ENCODE measurements at places on chromosomes 12 and 14. TPM values are rescaled to one million over a fixed set of nuclear protein-coding genes. Genes with fewer than 3 reads are reported as not detected.

DNA sequence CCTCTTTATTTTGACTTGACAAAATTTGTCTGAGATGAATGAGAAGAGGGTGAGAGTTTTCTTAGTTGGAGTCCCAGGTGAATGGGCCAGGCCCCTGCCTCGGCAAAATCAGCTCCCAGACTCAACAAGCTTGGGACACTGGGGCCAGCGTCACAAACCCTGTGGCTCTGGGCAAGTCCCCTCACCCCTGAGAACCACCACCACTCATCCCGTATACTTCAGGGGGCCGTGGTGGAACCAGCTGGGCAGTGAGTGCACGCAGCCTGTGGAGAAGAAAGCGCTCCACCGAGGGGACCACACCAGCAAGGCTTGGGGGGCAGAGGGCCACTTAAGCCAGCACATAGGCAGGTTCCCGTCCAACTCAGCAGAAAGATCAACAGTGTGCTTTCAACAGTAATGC is 40.2 kb downstream of the DEGS2 start:
- DNase-seq: no peak

DNA sequence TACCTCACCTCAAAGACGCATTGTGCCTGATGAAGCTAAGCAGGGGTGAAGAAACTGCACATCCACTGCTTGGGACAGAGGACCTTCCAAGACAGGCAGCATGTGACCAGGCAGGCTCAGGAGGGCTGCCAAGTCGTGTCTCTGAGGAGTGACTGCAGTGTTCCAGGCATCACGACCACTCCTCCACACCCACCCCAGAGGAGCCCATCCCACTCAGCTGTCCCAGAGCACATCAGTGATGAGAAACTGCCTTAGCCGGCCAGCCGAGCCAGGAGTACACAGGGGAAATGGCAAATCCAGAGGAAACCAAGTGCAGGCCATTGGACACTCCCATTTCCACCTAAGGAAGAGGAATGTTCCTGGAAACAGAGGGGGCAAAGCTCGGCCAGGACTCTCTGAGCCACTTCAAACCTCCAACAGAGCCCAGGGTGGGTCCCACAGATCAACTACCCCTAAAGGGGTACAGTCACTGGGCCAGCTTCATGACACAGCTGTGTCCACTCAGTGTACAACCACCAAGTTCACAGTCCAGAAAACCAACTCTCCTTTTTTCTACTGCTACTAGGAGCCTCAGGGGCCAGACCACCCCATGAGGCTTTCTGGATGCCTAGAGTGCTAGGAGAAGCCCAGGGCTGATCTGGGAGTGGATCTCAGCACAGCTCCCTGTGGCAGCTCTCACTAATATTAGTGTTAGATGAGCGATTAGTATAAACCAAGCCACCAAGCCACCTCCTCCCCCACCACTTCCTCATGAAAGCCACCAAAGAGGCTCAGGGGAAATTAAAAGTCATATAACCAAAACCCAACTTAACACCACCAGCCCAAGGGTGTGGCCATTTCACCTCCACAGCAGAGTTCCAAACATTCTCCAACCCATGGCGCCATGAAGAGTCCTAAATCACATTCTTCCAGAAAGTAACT is 15.4 kb downstream of the PXN start:
- peak; percentile 89 for DNase-seq

Gene CFAP54
- 0.35 TPM for total RNA-seq

Gene TMTC1
- 34.7 TPM for total RNA-seq
